ACHN (cell line): ENCODE measurements at places on chromosomes 13 and 19.

- no peak for DNase-seq
These were observed 7.2 kb upstream of the ACER1 start for GRCh38 chr19:6340493-6341201.

DNA sequence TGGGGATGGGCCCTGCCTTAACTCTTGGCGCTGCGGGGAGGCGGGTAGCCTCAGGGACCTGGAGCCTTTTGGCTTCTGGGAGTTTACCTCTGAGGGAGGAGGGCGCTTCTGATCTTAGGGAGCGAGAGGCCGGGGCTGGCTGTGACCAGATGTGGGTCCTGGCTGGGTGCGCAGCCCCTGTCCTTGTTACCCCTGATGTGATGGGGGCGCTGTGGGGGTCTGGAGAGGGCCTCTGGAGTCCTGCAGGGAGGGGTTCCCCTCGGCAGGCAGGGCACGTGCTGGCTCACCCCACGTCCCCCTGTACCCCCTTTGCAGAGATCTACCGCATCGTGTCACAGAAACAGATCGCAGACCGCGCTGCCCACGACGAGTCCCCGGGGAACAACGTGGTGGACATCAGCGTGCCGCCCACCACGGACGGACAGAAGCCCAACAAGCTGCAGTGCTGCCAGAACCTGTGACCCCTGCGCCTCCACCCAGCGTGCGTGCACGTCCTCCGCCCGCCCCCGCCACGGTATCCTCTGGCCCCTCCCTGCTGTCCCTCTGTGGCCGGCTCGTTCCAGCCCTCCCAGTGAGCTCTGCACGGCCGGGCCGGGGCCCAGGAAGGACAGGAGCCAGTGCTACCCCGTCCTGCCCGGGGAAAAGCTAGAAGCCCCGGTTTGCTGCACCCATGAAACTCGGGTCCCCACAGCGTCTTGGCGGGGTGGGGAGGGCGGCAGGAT, 9.8 kb upstream of the MARCHF2 start:
- no peak for DNase-seq

DNA sequence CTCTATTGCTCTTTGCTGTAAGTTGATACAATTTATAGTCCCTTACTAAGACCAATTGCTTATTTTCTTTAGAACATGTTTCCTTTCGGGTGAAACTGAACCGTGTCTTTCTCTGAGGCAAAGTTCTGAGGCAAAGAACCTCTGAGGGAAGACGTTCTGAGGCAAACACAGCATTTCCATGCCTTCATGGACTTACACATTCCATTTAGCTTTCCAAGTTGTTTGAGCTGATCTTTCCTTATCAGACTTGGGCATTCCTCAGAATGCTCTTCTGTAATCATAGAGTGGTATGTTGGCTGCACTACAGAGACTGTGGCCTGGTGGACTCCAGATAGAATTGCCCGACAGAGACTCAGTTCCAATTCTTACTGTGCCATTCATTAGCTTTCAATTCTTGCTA, 579.1 kb downstream of the KCTD12 start:
- DNase-seq = no peak

GRCh38 chr13:83150616-83151307, 731.5 kb downstream of the SLITRK1 start:
- no peak for DNase-seq

GRCh38 chr19:48862827-48863226, 5.6 kb downstream of the PLEKHA4 start:
- no peak for DNase-seq

- no peak for DNase-seq
These were observed 33.0 kb downstream of the IL12RB1 start for GRCh38 chr19:18053576-18054219.

- DNase-seq = no peak
These were observed 54.6 kb downstream of the ATP11A start for GRCh38 chr13:112744168-112745021.

- no peak for DNase-seq
These were observed 5.5 kb downstream of the TPT1 start for GRCh38 chr13:45335397-45336024.

GRCh38 chr13:27034678-27035111, 136.9 kb downstream of the USP12 start:
- no peak for DNase-seq

DNA sequence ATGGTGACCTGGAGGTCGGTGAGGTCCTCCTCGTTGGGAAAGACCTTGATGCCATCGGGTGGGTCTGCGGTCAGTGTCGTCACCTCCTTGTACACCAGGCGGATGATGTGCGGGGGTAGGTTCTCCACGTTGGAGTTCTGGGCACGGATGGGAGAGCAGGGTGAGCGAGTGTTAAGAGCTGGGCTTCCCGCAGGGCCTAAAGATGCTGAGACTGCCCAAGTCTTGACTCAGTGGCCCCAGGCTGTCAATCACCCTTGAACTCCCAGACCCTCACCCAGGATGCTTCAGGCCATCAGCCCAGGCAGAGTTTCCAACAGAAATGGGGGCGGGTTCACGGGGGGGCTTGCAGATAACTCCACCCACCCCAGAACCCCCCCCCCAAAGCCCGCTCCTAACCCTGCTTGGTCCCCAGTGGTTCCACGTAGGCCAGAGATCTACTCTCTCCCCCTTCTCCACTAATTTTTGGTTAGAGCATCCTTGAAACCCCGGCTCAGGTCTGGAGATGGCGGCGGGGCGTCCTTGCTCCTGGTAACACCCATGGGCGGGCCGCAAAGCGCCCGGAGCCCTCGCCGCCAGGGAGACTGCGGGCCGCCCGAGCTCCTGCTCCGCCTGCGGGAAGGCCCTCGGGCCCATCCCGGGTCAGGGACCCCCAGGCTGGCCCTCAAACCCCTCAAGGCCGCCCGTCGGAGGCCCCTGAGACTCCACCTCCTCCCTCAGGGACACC, 600 bp downstream of the UBE2S start:
- no peak for DNase-seq
